Right ventricle myocardium inferior (tissue), 1 donor: ENCODE measurements at places on chromosomes 11 and 22. TPM values are rescaled to one million over a fixed set of nuclear protein-coding genes. Genes with fewer than 3 reads are reported as not detected.

DNA sequence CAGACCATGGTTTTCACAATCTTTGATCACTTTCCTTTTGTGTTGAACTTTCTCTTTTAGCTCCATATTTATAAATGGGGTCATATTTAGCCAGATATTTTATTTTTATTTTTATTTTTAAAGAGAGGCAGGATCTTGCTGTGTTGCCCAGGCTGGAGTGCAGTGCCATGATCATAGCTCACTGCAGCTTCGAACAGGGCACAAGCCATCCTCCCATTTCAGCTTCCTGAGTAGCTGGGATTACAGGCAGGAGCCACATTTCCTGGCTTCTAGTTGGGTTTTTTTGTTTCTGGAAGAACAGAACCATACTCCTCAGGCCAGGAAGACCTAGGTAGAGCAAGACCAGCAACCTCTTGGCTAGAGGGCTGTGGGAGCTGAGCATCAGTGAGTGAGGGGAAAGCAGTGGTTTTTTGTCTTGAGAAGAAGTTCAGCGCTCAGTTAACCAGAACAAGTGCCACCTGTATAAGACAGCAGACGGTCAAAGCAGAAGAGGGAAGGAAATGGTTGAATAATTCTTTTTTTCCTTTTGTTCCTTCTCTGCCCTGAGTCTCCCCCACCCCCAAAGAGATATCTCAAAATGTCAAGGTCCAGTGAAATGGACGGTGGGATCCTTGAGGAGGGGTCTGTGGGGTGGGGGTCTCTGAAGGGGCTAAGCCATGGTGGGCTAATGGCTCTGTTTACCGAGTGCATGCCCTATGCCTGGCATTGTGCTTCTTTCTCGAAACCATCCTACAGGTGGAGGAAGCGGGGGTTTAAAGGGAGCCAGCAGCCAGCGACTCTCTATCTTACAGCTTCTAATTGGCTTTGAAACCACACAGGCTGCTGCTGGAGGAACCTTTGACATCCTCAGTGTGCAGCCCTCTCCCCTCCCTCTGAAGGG, 63.0 kb downstream of the PTPRJ start:
- no peak for DNase-seq

GRCh38 chr22:43173976-43174720, 12.8 kb downstream of the TTLL12 start:
- no peak for DNase-seq

GRCh38 chr22:29846290-29846689, 8.2 kb upstream of the ASCC2 start:
- DNase-seq = no peak

GRCh38 chr11:76653012-76653673, 17.4 kb downstream of the LRRC32 start:
- DNase-seq = peak; percentile 37

DNA sequence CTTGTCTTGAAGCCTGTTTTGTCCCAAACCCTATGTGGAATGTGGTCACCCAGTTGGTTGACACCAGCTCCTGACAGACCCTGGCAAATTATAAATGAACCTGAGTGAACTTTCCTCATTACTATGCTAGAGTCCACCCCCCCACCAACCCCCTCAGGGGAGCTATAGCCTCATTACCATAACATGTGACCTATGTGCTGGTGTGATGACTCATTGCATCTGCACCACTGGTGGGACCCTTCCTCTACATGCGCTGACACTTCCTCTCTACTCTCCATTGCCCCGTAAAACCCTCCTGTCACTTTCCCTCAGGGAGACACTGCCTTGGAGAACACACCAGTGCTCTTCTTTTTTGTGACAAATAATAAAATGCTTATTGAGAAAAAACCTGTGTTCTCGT, 105.0 kb upstream of the SESN3 start:
- no peak for DNase-seq

DNA sequence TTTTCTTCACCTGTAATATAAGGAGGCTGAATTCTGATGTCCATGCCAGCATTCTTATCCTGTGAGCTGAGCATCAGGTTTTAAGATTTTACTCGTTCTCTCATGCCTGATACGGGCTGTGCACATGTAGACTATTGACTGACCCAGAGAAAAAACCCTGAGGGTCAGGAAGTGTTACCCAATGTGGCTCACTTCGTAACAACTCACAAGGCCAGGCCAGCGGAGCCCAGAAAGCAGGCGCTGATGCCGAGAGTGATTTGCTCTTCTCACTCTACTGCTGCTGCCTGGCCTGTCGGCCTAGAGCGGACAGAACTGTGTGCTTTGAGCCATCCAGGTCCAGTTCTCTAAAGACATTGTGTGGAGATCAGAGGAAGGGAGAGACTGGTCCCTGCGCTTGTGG, 10.8 kb downstream of the THYN1 start:
- no peak for DNase-seq

DNA sequence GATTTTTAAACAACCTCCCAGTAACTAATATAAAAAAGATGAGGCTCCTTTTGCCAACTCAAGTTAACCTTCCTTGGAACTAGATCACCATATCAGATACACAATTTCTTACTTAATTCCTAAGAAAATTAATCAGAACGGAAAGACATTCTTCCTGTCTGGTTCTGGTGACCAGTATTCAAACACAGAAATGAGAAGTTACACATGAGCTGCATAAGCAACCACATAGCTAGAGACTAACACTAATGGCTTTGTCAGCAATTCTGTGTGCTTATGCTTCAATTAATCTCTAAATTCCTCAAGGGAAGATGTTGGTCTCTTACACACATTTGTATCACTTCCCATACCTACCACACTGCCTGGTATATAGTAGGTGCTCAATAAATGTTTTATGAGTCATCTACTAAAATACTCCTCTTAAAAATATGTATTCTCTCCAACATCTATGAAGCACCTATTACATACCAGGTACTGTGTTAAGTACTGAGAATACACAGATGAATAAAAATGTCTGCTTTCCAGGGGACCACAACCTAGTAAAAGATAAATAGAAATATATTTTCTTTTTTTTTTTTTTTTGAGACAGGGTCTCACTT, 54.5 kb downstream of the GAB2 start:
- no peak for DNase-seq

GRCh38 chr11:86386283-86386682, 11.6 kb downstream of the CCDC81 start:
- DNase-seq = no peak

DNA sequence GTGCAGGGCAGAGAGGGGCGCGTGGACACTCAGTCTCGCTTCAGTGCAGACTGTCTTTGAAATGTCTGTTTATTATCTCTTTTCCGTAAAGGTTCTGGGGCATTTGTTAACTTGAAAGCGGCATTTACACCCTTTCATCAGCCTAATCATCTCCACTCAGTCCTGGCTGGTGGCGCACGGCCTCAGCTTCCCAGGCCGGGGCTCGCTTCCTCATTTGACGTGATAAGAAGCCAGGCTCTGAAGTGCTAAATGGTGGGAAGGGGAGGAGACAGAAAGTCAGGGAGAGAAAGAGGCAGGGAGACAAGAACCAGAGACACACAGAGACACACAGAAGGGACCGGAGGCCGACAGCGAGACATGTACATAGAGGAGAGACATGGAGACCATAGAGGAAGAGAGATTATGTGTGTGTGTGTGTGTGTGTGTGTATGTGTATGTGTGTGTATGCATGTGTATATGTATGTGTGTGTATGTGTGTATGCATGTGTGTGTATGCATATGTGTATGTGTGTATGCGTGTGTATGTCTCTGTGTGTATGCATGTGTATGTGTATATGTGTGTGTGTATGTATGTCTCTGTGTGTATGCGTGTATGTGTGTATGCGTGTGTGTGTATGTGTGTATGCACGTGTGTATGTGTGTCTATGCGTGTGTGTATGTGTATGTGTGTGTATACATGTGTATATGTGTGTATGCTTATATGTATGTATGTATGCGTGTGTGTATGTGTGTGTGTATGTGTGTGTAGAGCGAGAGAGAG, 101.5 kb downstream of the ST3GAL4 start:
- DNase-seq = no peak

Gene FAM227A
- total RNA-seq = 0.27 TPM

- DNase-seq = no peak
These were observed 26.9 kb downstream of the ARFGAP2 start for GRCh38 chr11:47149782-47150181.

- no peak for DNase-seq
These were observed 112.1 kb upstream of the OR4B1 start for GRCh38 chr11:48104568-48104924.

GRCh38 chr22:49525801-49526535, 301.7 kb downstream of the BRD1 start:
- DNase-seq = no peak

Gene SH3BP1
- total RNA-seq = 1.5 TPM

Gene PANX2
- 0.43 TPM for total RNA-seq

GRCh38 chr11:68925611-68926010, 21.9 kb downstream of the IGHMBP2 start:
- no peak for DNase-seq

Gene OR2D2
- not detected for total RNA-seq

DNA sequence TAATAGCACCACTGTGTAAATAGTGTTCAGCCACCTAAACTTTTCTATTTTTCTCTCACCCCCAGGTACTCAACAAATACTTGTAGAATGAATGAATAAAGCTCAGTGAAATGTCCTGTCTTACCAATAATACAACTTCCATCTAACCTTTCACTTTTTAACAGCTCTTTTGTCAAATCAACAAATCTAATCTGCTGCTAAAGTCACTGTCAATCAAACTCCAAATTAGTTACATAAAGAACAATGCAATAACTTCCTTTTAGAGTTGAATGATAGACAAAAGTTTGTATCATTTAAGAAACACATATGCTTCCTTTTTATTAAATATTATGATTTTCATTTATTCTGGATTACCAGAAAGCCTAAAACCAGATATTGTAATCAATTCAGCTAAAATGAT, 34.7 kb upstream of the C11orf58 start:
- DNase-seq = no peak
